ENCODE measurements at places on chromosomes 6 and 20. TPM values are rescaled to one million over a fixed set of nuclear protein-coding genes. Genes with fewer than 3 reads are reported as not detected.

- H3K27me3 ChIP-seq: no peaks in the 10 kb centered on the region
- no peak for DNase-seq
- no peak overlapping the region for H3K27ac ChIP-seq
- H3K4me1 ChIP-seq: peaks cover 25% of the 10 kb centered on the region
These were observed 20.1 kb upstream of the ZNF217 start for GRCh38 chr20:53613748-53614147.

DNA sequence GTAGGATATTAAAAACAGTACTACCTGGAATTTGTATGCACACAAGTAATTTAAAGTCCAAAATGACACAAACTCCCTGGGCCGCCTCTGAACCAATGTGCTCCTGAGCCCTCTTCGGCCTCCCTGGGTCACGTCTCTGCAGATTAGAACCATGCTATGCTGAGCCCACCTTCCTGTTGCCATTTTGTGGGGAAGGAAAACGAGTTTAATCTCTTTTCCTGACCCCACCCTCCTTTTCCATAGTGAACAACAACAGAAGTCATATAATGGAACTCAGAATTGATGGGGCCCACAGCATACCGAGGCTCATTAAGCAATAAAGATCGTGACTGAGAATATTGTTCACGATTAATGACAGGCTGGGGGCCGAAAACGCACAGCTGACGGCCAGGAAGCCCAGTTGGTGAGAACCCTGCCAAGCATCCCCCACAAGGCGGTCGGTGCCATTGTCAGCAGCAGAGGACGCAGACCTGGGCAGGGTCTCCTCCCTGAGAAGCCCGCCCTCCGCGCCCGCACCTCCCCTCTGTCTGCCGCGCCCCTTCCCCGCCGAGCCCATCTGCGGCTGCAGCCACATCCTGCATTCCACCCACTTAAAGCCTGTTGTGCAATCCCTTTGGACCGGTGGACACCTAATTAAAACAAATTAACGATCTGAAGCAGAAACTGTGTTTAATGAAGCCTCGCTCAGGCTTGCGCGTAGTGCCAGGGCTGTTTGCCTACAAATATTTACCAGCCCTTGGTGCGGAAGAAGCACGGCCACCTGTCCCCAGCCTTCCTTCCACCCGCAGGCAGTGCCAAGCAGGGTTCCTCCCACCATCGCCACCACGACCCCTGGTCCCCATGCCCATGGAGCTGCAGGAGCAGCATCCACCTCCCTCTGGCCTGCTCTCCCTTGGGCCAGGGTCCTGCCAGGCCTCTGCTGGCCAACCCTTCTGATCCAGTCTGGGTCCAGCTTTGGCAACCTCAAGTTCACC lies 68.1 kb downstream of the DLL1 start:
- no peaks in the 10 kb centered on the region for H3K4me1 ChIP-seq
- DNase-seq: no peak
- no peak overlapping the region for H3K4me3 ChIP-seq
- no peaks in the 10 kb centered on the region for H3K36me3 ChIP-seq
- H3K27me3 ChIP-seq: no peaks in the 10 kb centered on the region

GRCh38 chr6:170128811-170129681 lies 161.8 kb downstream of the DLL1 start:
- DNase-seq: no peak
- H3K27ac ChIP-seq: no peak overlapping the region
- no peaks in the 10 kb centered on the region for H3K27me3 ChIP-seq
- H3K4me3 ChIP-seq: no peak overlapping the region
- H3K36me3 ChIP-seq: no peaks in the 10 kb centered on the region

DNA sequence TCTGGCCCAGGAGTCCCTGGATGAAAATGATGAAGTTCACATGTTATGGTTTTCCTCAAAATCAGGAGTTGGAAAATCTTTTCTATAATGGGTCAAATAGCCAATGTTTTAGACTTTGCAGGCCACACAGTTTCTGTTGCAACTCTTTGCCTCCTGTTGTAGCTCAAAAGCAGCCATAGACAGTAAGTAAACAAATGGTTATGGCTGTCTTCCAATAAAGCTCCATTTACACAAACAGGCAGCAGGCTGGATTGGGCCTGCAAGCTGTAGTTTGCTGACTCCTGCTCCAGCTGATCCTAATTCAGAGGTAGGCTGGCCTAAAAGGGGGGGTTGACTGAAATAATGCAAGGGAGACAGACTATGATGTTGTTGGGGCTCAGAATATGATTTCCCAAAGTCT lies 33.0 kb downstream of the METTL24 start:
- no peaks in the 10 kb centered on the region for H3K36me3 ChIP-seq
- no peak for DNase-seq

DNA sequence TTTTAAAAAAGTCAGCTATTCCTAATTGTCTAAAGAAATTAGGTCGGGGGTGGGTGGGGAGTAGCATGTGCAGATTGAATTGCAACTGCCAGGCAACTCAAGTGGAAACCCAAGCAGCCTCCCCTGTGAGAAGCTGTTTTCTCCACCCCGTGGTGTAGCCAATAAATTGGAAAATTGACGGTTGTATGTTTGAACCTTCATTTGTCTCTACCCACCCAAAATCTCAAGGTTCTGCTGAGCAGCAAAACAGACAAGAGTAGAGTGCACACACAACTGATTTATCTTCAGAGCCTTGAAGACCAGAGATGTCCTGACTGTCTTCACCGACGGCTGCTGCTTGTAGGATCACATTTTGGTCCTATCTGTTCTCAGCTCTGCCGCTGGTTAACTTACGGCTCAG lies 88.5 kb downstream of the DTD1 start:
- H3K27ac ChIP-seq: no peak overlapping the region
- H3K27me3 ChIP-seq: no peaks in the 10 kb centered on the region
- H3K4me3 ChIP-seq: no peak overlapping the region
- no peak for DNase-seq

DNA sequence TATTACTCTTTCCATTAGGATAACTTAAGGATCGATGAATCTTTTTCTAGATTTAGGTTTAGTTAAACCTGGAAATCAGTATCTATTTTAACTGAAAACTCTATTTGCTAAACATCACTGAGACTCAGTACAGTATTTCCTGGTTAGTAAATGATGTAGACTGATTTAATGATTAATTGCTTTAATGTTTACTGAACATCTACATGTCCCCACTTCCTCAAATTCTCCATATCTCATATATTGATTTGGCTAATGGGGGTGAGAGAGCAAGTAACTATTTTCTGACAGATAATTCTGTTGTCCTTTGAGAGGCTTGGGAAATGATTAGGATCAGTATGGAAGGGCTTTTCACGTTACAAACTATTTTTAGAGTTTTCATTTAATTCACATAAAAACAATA lies 10.3 kb downstream of the MKKS start:
- no peak overlapping the region for H3K4me3 ChIP-seq
- H3K4me1 ChIP-seq: no peaks in the 10 kb centered on the region
- no peak for DNase-seq
- H3K27ac ChIP-seq: no peak overlapping the region
- H3K27me3 ChIP-seq: no peaks in the 10 kb centered on the region

- no peaks in the 10 kb centered on the region for H3K4me1 ChIP-seq
- no peak for DNase-seq
- no peak overlapping the region for H3K27ac ChIP-seq
- H3K4me3 ChIP-seq: no peak overlapping the region
- H3K27me3 ChIP-seq: no peaks in the 10 kb centered on the region
- no peaks in the 10 kb centered on the region for H3K36me3 ChIP-seq
These were observed 74.6 kb downstream of the GPX5 start for GRCh38 chr6:28600245-28600644.

GRCh38 chr6:80209430-80209829 lies 103.0 kb downstream of the BCKDHB start:
- no peak overlapping the region for H3K4me3 ChIP-seq
- no peaks in the 10 kb centered on the region for H3K4me1 ChIP-seq
- H3K27ac ChIP-seq: no peak overlapping the region
- no peaks in the 10 kb centered on the region for H3K27me3 ChIP-seq
- H3K36me3 ChIP-seq: no peaks in the 10 kb centered on the region
- no peak for DNase-seq

DNA sequence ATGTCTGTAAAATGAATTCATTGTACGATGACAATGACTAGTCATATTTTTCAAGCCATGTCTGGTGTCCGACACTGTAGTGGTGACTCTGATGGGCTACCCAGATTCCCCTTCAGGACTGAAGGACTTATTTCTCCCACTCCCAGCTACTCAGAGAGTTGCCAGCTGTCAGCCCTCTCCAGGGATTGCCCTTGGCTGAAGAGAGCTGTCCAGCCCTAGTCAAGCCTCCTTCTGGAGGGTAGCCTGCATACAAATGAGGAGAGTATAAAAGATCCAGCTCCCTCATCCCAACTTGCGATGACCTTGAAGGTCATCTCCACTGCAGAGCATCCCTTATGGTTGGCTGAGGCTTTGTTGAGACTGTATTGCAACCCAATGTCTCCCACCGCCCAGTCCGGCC lies 29.9 kb downstream of the JPH2 start:
- H3K27me3 ChIP-seq: peaks cover 6% of the 10 kb centered on the region
- no peaks in the 10 kb centered on the region for H3K36me3 ChIP-seq
- no peak for DNase-seq
- no peak overlapping the region for H3K27ac ChIP-seq

DNA sequence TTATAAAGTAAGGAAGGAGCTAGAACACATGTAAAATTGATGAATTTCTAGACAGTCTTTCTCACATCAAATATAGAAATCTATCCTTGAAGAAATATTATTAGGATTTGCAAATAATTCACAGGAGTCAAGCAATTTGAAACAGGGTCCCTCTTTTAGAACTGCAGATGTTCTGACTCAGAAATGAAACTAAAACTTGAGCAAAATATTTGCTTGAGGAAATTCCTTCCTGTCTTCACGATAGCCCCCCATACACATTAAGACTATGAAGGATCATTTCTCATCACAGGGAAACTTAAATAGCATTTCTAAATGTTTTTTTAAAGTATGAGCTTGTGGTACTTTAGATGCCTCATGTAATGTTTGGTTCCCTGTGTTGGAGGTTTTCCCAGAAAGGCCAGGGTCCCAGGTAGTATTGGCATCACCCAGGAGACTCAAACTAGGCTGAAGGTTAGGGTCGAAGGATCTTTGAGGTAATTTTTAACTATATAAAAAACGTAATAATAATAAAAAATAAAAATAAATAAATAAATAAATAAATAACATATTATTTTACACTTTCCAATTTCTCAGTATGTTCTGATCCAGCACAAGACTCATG lies 144.0 kb upstream of the TBX18 start:
- H3K27ac ChIP-seq: no peak overlapping the region
- DNase-seq: no peak
- H3K36me3 ChIP-seq: no peaks in the 10 kb centered on the region
- H3K4me3 ChIP-seq: no peak overlapping the region
- H3K27me3 ChIP-seq: no peaks in the 10 kb centered on the region

DNA sequence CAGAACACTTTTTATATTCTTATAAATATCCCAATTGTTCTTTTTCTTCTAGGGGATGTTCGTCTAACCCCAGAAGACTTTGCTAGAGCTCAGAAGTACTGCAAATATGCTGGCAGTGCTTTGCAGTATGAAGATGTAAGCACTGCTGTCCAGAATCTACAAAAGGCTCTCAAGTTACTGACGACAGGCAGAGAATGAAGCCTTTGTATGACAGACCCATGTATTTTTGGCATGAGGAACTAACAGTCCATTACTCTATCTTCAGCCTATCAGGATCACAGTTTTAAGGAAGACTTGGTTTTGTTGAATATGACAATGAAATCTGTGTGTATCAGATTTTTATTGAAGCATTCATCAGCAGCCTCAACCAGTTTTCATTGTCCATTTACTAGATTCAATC lies 71.4 kb downstream of the VTA1 start:
- peaks cover 23% of the 10 kb centered on the region for H3K36me3 ChIP-seq
- no peak overlapping the region for H3K27ac ChIP-seq
- no peaks in the 10 kb centered on the region for H3K27me3 ChIP-seq
- no peaks in the 10 kb centered on the region for H3K4me1 ChIP-seq
- no peak overlapping the region for H3K4me3 ChIP-seq

DNA sequence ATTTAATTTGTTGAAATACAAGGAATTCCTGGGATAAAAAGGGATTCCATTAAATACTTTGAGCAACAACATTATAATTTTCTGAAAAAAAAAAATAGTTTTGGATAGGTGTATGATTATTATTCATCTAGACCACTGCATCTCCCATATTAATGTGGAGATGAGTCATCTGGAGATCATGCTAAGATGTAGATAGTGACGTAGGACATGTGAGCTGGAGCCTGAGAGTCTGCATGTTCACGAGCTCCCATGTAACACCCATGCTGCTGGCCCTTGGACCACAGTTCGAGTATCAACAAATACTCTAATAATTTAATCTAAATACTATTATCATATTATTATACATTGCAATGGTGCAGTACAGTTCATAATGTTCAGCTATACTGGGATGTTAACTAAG lies 91.6 kb downstream of the EPM2A start:
- H3K27me3 ChIP-seq: no peaks in the 10 kb centered on the region
- H3K4me1 ChIP-seq: no peaks in the 10 kb centered on the region
- H3K36me3 ChIP-seq: no peaks in the 10 kb centered on the region
- no peak overlapping the region for H3K27ac ChIP-seq

DNA sequence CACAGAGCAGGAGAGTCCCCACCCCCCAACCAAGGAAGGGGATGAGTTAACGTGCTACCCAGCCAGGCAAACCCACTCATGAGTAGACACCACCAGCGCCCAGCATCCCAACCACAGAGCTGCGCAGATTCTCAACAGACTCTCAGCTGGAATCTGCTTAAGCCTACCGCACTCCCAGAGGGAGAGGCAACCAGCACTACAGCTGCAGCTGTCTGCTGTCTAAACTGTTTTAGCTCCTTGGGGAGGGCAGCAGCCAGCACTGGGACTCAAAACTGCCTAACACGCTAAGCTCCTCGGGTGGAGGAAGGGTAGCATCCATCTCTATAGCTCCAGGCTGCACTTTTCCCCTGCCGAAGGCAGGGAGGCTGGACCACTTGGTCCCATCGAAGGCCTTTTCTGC lies 539.8 kb downstream of the EPHA7 start:
- no peaks in the 10 kb centered on the region for H3K27me3 ChIP-seq
- no peak overlapping the region for H3K27ac ChIP-seq
- no peaks in the 10 kb centered on the region for H3K4me1 ChIP-seq
- H3K4me3 ChIP-seq: no peak overlapping the region
- no peak for DNase-seq
- H3K36me3 ChIP-seq: no peaks in the 10 kb centered on the region

DNA sequence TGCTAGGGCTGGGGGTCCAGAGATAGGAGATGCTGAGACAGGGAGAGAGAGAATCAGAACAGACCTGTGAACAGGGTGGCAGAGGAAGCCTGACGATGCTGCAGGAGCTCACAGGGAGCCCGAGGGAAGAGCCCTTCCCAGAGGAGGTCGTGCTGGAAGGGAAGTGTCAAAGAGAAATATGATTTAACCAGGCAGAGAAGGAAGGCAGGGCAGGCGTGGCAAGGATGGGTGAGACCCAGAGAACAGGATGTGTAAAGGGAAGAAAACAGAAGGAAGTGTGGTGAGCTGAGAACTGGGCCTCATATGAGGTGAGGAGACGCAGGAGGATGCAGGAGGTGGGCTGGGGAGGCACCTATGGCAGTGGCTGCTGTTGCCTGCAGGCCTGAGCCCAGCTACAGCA lies 105.6 kb downstream of the ZDHHC14 start:
- H3K27ac ChIP-seq: peak overlapping the region; percentile 31
- H3K4me3 ChIP-seq: no peak overlapping the region
- DNase-seq: peak; percentile 51
- H3K4me1 ChIP-seq: peaks cover 34% of the 10 kb centered on the region
- no peaks in the 10 kb centered on the region for H3K36me3 ChIP-seq

Gene SLC39A7
- total RNA-seq: 29.6 TPM

Gene SRSF12
- total RNA-seq: not detected

Gene PPP1R3G
- total RNA-seq: 0.24 TPM

Gene AVP
- 7.0 TPM for total RNA-seq

Gene IRF4
- 129 TPM for total RNA-seq

Gene ASIP
- not detected for total RNA-seq

Gene SYCP2
- 4.7 TPM for total RNA-seq

Measured in B cell (primary cell).